ENCODE measurements at places on chromosomes 11 and 22. TPM values are rescaled to one million over a fixed set of nuclear protein-coding genes. Genes with fewer than 3 reads are reported as not detected.

Gene PICK1
- total RNA-seq, result 20.4 TPM

Gene MUC6
- not detected for total RNA-seq

Gene NLRP6
- total RNA-seq, result 0.11 TPM

Gene XKR3
- total RNA-seq, result not detected

Gene SOX10
- 1.2 TPM for total RNA-seq
